C1 segment of cervical spinal cord (tissue), 14 donors: ENCODE measurements at places on chromosomes 4 and X.

DNA sequence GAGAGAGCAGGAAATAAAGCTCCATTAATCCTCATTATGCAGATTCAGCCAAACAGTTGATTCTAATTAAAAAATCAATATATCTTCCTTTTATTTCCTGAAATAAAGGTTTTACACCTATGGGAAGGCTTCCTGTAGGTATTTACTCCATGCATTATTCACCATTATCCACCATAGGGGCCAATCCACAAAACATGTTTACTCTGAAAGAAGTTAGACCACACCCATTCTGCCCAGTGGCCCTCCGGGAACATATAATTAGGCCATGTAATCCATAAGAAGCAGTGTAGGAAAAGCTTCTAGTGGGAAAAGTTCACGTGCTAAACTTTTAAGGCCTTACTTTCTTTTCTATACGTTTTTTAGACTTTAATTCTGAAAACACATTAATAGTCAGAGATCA lies 57.7 kb downstream of the SAT1 start:
- no peak for DNase-seq

DNA sequence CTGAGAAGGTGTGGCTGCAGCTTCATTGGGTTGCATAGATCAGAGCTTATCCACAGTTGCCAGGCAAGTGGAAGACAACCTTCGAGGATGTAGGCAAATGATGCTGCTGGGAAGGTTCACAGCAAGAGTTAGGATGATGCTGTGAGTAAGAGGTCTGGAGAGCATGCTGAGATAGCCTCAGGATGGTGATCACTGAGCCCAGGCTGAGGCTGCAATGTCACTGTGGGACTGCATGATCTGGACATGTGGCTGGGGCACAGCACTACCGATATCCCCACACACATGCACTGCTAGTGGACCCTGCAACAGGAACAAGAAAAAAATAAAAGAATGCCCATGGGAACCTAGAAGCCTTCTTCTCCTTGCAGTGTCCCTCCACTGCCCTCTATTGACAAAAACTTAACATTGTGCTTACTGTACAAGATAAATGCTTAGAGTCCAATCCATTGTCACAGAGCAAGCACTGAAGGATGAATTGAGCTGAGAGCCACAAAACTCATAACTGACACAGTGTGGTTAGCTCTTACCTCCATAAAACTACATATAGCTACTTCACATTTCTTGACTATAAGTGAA lies 105.6 kb downstream of the CNKSR2 start:
- no peak for DNase-seq

DNA sequence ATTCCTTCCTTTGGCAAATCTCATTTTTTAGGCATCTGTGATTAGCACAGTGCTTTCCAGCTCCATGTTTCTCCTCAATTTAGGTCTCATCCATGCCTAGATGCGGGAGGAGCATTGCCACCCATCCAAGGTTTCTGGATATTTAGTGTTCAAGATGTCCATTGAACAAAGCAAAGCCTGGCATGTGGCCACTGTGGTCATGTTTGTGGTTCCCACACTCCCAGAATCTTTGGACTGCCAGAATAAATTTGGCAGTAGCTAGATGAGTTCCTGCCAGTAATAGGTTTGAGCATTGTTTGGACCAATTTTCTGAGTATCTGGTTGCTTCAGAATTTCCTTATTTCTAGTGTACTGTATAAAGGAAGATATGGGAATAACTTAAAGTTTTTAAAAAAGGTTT lies 1124.1 kb downstream of the ADGRL3 start:
- DNase-seq = no peak

DNA sequence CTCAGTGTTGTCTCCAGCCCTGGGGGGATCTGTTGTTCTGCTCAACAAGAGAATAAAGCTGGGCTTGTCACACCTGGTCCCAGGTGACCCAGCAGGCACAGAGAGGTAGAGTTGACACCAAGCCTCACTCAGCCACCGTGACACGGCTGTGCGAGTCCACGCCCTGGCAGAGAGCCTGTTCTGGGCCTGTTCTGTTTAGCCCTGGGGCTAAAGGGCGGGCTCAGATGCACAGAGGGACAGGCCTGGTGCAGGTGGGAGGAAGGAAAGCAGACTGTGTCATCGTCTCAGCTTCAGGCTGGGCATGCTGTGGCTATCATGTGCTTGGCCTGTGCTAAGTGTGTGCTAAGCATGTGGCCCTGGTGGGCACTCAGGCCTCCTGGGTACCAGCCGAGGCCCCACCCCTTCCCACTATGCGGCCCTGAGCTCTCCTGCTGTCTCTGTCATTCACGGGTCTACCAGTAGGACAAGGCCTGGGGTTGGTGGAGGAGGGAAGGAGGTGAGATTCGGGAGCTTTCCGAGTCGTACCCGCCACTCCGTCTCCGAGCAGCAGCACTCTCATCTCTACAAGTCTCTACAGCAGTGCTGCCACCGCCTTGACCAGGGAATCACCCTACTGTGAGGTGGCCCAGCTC lies 10.8 kb downstream of the WFS1 start:
- DNase-seq = no peak

DNA sequence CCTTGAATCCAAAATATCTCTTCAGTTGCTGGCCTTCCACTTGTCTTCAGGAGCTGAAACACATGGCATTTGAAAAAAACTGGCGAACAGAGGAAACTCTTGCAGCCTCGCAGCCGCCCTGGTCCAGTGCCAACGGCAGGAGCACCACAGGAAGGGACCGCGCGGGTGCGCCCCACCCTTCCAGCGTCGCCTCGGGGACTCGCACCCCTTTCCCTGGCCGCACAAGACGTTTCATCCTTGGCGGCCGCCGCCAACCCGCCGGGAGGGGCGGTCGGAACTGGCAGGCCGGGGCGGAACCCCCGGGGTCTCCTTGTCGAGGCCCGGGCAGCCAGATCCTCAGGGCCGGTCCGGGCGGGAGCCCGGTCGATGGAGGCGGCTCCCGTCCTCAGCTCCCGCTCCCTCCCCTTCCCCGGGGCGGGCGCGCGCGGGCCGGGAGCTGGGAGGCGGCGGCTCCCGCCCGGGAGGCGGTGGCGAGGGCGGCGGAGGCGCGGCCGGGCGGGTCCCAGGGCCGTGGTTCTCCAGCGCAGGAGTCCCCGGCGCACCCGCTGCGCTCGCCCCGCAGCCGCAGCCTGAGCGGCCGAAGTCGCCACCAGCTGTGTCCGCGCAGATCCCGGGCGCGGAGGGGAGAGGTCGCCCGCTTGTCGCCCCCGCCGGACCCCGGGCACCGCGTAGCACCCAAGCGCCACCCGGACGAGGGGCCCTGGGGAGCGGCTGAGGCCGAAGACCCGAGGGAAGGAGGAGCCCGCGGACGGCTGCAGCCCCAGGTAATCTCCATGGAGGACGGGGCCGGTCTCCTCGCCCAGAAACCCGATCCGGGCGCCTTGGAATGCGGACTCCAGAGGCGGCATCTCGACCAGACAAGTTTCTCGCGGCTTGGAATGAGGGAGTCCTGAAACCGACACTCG lies 886 bp upstream of the NDST3 start:
- peak; percentile 4 for DNase-seq

DNA sequence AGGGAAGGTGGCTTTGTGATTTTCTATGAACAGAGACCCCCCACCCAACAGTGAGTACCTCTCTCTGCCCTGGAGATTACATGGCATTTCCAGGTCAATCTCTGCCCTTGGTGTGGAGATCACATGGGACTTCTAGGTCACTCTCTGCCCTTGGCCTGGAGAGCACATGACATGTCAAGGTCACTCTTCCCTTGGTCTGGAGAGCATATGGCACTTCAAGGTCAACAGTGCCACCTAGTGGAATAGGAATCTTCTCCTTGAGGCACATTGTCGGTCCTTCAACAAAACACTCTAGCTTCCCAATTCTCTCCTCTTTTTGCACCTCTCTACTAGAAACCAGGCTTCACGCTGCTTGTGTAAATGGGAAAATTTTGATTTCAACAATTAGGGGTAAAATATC lies 66.2 kb upstream of the TACR3 start:
- no peak for DNase-seq

DNA sequence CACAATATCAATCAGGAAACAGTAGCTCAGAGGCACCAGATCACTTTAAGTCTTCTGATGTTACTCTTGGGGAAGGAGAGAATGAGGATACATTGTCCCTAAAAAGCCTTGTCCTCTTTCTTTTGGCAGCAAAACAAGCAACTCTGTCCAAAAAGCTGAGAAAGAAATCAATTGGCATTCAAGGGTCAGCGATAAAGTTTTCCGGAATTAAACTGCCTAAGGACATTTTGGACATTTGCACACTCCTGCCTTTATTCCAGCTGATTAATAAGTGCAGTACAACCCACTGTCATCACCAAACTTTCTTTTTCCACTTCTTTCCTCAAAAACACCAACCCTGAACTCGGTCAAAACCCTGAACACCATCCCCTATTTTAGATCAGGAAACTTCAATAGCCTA lies 85.8 kb upstream of the FAM9A start:
- no peak for DNase-seq

GRCh38 chr4:183986971-183987946 lies 82.2 kb downstream of the STOX2 start:
- DNase-seq = no peak

- DNase-seq = no peak
These were observed 204.8 kb upstream of the CT83 start for GRCh38 chrX:116667346-116668134.

GRCh38 chr4:87584222-87584908 lies 24.0 kb upstream of the DSPP start:
- no peak for DNase-seq

GRCh38 chrX:112662559-112663427 lies 16.9 kb downstream of the LHFPL1 start:
- no peak for DNase-seq

DNA sequence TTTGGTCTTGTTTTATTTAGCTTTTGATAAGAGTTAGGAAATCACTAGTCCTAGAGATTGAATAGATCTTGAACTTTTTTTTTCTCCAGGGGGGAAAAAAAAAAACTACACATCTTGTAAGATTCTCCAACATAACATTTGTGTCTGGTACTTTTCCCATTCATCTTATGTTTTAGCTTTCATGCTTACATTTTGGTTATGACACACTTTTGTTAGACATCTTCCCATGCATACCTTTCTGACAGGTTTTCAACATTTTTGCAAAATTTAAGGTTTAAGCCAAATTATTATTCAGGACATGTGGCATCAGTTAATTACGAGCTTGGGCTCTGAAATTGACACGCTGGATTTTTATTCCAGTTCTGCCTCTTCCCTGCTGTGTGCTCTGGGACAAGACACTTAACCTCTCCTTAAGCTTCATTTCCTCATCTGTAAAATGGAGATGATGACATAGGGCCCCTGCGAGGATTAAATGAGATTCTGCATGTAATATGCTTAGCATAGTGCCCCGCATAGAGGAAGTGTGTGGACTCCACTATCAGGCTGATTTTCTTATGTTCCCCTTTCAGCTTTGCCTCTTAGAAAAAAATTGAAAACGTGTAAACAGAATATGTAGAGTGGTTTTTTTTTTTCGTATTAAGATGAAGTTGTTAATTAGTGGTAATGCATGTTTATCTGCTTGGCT lies 5.3 kb downstream of the KIT start:
- DNase-seq = no peak

DNA sequence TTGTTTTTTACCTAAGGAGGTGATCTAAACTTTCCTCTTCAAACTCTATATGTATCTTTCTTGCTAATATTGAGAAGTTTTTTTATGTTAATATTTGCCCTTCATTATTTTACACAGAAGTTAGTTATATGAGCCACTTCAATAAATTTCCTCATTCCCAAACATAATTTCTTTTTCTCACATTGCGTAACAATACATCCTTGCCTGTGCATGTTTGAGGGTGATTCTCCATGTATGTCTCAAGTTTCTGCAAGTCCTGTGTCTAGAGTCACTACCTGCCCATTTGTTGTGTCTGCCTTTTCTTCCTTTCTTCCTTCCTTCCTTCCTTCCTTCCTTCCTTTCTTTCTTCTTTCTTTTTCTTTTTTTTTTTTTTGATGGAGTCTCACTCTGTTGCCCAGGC lies 2057.9 kb downstream of the PCDH7 start:
- DNase-seq = no peak

DNA sequence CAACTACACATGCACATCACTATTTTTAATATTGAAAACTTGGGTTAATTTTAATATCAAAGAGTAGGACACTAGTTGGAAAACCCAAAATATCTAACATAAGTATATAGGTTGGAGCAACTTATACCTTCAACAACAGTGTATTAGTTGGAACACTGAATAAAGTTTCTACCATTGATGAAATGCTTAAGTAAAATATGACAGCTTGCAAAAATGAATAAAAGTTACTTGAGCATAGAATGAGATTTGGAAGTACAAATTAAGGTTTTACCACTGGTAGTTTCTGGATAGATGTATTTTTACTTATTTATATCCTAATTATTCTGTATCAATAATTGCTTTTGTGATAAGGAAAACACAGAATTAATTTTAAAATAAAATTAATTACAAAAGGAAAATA lies 1079.6 kb downstream of the ADGRL3 start:
- no peak for DNase-seq

DNA sequence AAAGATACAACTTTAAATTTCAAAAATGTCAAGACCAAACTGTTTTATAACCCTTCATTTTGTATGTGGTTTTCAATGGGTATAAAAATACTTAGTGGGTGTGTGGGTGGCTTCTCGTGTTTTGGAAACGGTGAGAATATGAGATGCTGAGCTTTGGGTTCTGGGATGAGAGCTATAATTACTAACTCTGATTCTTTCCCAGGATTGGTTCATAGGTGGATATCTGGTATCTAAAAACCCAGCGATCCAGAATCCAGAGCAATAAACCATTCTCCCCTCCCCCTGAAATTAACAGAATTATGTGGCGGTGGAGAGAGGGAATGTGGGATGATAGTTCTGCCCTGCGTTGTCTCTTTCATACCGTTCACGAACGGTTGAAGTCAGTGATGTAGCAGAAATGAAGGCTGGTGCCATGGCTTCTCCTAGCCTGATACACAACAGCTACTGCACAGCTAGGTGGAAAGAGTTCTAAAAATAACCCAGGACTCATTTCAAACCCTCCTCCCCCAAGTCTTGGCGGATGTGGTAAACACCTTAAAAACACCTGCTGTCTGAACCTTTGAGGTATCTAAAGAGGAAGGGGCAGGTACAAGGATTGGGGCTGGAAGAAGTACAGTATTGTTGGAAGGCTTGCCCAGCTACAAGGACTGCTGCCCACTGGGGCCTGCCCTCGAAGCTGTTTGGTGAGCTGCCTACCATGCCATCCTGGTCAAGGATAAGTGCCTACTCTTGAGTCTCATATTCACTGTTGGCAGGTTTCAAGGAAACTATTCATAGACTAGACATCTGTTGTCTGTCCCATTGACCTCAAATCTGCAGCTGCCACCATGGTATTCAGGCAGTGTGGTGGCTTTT lies 44.5 kb downstream of the SEPTIN11 start:
- DNase-seq = no peak

GRCh38 chr4:159142681-159143384 lies 40.0 kb downstream of the RAPGEF2 start:
- DNase-seq = no peak

- peak; percentile 15 for DNase-seq
These were observed 65.8 kb upstream of the MSN start for GRCh38 chrX:65601530-65602220.

GRCh38 chr4:87838205-87838604 lies 5.4 kb downstream of the MEPE start:
- DNase-seq = no peak
